SIG-M5 (cell line): ENCODE measurements at places on chromosomes 6 and 20.

- no peak for DNase-seq
Measured at GRCh38 chr6:34305982-34306708, 57.3 kb upstream of the SMIM29 start.

- DNase-seq: no peak
Measured at GRCh38 chr6:25606151-25606550, 45.9 kb upstream of the SCGN start.

GRCh38 chr6:167968091-167968490 lies 29.4 kb upstream of the KIF25 start:
- no peak for DNase-seq

GRCh38 chr6:143060806-143061596 lies at the start of gene AIG1:
Gene AIG1, plus strand, starts transcription at chr6:143060889. Its CDS starts 37 bp downstream, at chr6:143060926.
- no peak for DNase-seq

GRCh38 chr6:35719830-35720733 lies 16.8 kb upstream of the ARMC12 start:
- no peak for DNase-seq

DNA sequence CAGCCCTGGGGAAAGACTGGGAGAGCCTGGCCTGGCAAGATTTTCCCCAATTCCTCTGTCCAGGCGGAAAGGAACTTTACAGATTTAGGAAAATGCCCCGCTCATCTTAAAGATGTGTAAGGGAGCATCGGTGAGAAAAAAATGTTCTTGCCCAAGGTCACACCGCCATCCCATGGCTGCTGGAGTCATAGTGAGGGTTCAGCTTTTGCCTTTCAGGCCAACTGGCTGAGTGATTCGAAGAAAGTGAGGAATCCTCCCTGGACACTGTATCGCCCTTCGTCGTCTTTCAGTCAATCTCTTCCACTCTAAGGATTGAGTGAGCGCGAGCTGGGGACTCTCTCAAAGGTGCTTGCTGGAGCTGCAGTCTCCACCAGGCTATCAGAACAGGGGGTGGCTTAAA lies 1.4 kb downstream of the WFDC2 start:
- DNase-seq: no peak

DNA sequence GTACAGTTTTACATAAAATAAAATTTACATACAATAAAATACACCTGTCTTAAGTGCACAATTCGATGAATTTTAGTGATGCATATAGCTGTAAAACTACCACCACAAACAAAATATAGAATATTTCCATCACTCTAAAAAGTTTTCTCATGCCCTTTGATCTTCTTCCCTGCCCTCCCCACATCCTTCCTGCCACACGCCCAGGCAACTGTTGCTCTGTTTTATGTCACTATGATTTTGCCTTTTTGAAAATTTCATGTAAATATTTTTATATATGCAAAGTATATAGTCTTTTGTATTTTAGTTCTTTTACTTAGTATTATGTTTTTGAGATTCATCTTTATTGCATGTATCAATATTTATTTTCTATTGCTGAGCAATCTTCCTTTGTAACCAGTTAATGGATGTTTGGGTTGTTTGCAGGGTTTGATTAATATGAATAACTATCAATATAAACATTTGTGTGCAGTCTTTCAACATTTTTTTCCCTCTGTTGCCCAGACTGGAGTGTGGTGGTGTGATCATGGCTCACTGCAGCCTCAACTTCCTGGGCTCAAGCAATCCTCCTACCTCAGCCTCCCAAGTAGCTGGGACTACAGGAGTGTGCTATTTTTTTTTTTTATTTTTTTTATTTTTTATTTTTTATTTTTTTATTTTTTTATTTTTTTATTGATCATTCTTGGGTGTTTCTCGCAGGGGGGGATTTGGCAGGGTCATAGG lies 23.8 kb upstream of the SAMHD1 start:
- no peak for DNase-seq
